Right lung (tissue), 10 donors: ENCODE measurements at places on chromosomes 3 and 15. TPM values are rescaled to one million over a fixed set of nuclear protein-coding genes. Genes with fewer than 3 reads are reported as not detected.

GRCh38 chr3:190677001-190677400, 163.1 kb downstream of the IL1RAP start:
- no peak for DNase-seq

GRCh38 chr3:193129607-193130006, 111.4 kb upstream of the PLAAT1 start:
- no peak for DNase-seq

Gene EXD1
- polyA plus RNA-seq, result not detected

Gene MFN1
- 72.5 TPM for polyA plus RNA-seq
